ENCODE measurements at places on chromosomes 1 and 21.

DNA sequence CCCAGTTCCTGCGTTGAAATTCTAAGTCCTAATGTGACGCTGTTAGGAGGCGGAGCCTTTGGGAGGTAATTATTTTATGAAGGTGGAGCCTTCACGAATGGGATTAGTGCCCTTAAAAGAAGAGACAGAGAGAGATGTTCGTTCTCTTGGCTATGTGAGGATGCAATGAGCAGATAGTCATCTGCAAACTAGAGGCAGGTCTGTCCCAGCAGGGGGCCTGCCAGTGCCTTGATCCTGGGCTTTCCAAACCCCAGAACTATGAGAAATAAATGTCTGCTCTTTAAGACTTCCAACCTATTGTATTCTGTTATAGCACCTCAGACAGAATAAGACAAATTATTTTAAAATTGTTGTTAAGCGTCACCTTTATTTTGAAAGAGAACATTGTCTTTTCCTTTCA lies 123.1 kb upstream of the KCNJ6 start:
- DNase-seq, result no peak

- DNase-seq, result no peak
These were observed 19.0 kb downstream of the CDC42 start for GRCh38 chr1:22071511-22071910.

DNA sequence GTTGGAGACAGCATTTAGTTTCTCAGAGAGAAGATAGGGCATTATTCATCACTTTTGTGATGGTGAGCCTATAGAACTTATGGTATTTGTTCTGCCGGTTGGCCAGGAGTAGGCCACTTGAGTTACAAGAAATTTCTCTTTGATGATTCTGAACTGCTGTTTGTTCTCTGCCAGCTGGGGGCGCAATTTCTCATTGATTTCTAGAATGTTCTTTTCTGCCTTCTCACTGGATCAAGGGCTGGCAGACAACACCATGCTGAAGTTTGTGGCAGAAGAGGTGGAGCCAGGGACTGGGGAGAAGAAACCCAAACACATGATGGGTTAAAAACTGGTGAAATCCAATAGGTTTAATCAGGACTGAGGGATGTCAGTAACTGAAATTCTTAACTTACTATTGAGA lies 360.6 kb downstream of the FAM72C start:
- peak; percentile 16 for DNase-seq

- no peak for DNase-seq
These were observed 167.2 kb downstream of the LMO4 start for GRCh38 chr1:87495870-87496269.

DNA sequence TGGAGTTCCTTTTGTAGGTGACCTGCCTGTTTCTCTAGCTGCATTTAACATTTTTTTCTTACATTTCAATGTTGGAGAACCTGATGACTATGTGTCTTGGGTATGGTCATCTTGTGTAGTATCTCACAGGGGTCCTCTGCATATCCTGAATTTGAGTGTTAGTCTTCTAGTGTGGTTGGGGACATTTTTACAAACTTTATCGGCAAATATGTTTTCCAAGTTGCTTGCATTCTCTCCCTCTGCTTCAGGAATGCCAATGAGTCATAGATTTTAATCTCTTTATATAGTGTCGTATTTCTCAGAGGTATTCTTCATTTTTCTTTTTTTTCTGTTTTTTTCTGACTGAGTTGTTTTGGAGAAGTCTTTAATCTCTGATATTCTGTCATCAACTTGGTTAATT lies 684.0 kb downstream of the NCAM2 start:
- DNase-seq, result no peak
